ENCODE measurements at places on chromosomes 16 and 17.

- no peak for DNase-seq
Measured at GRCh38 chr17:62719586-62719985, 88.5 kb downstream of the MARCHF10 start.

- DNase-seq = peak; percentile 13
Measured at GRCh38 chr16:9706217-9706836, 475.9 kb downstream of the GRIN2A start.

GRCh38 chr17:61002316-61002736 is 324.7 kb downstream of the BCAS3 start:
- DNase-seq = peak; percentile 45

DNA sequence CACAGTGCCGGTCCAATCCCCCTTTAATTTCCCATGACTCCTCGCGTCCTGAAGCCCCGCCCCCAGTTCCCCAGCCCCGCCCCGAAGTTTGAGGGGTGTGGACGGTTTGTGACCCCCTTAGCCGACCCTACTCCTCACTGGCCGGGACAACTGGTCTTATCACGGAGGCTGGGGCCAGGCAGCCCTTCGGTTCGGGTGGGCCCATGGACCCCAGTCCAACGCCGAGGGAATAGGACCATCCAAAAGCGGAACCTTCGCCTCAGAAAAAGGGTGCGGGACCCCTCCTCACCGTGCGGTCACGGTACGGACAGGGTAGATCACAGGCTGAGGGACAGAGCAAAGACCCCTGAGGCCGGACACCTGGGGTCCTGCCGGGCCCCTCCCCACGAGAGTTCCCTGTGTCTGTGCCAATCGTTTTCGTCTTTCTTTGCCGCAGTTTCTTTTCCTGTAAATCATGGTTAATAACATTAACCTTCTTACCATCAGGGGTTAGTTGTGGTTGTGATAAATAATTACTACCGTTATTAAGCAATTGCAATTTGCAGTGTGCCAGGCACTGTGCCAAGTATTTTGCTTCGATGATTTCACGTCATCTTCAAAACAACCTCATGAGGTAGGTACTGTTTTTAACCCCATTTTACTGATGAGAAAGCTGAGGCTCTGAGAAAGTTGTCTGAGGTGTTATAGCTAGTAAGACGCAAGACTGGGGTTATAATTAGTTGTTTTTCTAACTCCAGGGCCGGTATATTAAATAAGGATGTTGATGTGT is 543 bp downstream of the TMUB2 start:
- DNase-seq = no peak

DNA sequence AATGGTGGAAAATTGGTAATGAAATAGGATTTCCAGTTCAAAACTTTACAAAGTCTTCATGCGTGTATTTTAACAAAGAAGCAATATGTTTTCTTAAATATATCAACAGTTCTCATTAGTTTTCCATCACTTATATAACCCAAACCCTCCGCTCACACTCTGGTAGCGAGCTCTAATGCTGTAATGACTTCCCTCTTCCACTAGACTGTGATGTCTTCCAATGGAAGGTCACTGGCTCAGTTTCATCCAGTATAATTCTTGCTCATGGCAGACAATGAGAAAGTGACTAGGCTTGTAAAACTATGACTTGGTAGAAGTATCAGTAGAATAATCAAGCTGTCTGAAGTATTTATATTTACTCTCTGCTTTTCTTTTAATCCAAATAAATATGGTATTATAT is 32.8 kb downstream of the NETO2 start:
- peak; percentile 25 for DNase-seq

- peak; percentile 84 for DNase-seq
Measured at GRCh38 chr16:19330841-19331397, 45.4 kb downstream of the CLEC19A start.

DNA sequence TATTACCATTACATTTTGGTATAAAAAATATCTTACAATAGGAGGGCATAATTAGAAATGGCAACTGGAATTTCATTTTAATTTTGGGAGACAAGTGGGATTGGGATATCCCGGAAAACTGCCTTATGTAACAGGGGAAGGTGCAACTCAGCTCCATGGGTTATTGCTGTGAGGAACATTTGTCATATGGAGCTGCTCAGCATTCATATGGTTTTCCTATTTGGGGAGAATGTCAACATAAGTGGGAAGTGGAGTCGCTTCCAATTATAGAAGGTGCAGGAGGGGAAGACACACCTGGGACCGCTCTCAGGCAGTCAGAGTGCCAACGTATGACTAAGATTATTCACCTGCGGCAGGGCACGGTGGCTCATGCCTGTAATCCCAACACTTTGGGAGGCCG is 10.7 kb downstream of the ODF4 start:
- no peak for DNase-seq

- no peak for DNase-seq
Measured at GRCh38 chr17:5942687-5943086, 127.5 kb upstream of the WSCD1 start.

- DNase-seq = no peak
Measured at GRCh38 chr17:17783825-17784656, 52.7 kb downstream of the SREBF1 start.

DNA sequence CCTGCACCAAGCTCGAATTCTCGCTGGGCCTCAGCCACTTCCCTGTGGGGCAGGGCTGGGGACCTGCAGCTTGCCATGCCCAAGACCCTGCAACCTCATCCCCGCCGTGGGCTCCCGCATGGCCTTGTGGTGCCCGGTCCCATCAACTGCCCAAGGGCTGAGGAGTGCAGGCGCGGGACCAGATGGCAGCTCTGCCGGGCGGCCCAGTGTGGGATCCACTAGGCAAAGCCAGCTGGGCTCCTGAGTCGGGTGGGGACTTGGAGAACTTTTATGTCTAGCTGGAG is 408.6 kb downstream of the UTP18 start:
- no peak for DNase-seq

- DNase-seq = peak; percentile 62
Measured at GRCh38 chr16:71722801-71723536, 1.5 kb downstream of the PHLPP2 start.

DNA sequence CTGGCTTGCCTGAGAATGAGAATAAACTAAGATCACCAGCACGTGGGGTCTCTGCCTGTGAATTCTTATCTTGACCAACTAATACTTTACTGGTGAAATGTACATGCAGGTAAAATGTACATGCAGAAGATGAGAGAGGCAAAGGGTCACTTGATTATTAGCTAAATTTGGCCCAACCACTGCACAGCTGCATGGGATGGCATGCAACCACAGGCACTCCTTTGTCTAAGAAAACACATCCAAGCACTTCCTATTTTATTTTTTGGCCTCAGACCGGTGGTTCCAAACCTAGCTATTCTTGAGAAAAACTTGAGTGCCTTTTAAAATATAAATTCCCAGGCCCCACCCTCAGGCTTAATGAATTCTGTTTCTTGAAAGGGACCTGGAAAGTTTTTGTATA is 77.9 kb downstream of the SYCE1L start:
- no peak for DNase-seq

DNA sequence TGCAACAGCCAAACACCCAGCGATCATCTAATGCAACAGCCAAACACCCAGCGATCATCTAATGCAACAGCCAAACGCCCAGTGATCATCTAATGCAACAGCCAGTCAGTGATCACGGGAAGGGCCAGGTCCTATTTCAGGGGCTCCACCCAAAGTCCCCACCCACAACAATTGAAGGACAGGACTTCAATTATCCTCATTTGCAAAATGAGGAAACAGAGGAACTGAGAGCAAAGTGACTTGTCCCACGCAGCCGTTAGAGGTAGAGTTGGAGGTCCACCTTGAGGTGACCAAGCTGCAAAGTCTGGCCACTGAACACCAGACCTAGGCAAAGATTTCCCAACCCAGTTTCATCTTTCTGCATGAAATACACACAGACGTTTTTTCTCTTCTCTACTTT is 3.7 kb downstream of the ZG16B start:
- DNase-seq = no peak

- peak; percentile 47 for DNase-seq
Measured at GRCh38 chr16:81696961-81697615, 82.0 kb upstream of the PLCG2 start.

DNA sequence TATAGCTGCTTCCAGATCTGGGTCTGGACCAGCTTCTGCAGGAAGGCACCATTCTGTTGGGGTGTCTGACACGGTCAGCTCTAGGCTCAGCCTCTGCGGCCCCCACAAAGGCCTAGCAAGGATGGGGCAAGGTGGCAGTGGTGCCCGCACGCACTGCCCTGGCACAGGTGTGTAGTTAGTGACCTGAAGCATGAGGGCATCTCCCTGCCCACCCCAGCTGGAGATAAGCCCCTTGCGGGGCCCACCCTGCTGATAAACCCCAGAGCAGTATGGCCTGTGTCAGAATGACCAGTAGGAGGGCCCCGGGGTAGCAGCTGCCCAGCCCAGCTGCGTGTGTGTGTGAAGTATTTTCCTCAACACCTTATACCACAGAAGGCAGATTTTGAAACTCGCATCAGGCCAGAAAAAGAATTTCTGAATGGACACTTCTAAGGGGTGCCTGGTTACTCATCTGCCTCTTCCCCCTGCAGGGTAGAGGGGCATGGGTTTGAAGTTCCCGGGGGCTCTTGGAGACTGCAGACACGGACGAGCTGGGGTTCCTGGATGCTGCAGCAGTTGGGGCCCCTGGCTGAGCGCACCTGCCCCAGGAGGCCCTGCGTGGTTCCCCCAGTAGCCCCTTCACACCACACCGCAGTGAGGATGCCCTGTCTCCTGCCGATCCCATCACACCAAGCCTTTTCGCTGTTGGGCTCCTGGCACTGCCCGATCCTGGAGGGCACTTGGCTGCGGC is 4.5 kb downstream of the ARHGDIA start:
- DNase-seq = no peak

DNA sequence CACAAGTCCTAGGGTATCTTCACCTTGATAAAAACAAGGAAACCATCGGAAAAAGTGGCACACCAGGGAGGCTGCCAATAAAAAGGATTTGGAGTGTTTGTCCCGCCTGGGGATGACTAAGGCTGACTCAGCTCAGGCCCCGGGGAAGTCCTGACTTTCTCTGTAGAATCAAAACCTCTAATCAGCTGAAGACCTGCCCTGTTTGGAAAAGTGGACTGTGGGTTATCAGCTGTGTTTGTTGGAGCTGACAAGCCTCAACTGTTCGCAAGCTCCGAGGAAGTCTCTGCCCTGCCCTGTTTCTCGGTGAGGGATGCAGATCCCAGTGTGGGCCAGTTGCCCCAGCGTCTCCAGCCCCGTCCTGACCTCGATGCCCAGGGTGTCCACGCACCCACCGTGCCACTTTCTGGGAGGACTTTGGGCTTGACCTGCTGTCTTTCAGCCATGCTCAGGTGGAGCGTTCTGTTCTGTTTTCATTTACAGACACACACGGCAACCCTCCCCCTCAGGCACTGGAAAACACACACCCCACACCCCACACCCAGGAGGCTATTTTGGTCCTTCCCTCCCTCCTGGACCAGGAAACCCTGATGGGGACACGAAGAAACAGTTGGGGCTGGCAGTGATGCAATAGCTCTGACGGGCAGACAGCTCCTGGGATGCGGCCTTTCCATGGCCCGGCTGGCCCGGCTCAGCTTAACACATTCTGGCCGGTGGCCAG is 27.6 kb upstream of the PITPNA start:
- peak; percentile 98 for DNase-seq

- no peak for DNase-seq
Measured at GRCh38 chr17:19579867-19580565, 46.4 kb downstream of the SLC47A1 start.

DNA sequence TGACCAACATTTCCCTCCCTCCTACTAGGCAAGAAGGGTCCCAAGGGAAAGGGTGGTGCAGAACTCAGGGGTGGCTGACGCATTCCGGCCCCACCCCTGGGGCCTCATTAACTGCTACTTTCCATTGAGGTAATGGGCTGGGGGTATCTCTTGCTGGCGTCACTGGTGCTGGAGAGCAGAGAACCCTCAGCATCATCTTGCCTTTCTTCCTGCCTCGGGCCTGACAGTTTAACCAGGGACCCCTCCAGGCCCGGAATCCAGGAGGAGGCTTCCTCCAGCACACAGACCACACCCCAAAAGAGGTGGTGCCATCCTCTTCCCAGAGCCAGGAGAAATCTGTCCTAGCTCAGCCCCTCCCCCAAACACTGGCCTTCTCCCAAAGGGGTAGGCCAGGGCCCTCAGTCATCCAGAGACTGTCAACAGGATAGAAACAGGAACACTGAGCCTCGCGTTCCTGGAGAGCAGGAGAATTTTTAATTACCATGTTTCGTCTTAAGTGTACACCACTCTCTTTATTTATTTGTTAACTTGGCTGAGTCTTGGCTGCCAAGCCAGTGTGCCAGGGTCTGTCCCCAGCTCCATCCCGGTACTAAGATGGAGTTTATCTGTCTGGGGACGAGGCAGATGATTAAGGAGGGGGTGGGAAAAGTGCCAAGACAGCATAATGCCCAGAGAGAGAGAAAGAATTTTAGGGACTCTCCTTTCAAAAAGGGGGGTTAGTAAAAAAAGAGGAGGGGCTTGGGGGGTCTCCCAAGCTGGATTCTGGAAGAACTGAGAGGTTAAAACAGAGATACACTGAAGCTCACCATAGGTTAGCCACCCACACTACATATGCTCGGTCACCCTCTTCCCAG is 5.1 kb downstream of the ETV4 start:
- peak; percentile 39 for DNase-seq

DNA sequence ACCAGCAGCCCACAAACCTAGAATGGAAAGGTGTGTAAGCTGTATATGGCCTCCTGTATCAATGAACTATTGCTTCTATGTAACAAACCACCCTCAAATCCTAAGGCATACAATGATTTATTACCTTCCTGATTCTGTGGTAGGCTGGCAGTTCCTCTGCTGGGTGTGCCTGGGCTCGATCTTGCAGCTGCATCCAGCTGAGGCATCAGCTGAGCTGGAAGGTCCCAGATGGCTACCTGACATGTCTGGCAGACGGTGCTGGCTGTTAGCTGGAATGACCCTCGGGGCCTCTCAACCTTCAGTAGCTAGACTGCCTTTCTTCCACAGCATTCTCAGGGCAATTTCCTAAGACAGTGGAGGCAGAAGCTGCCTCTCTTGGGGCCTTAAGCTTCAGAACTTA is 152.7 kb downstream of the RAB11FIP4 start:
- DNase-seq = no peak

- no peak for DNase-seq
Measured at GRCh38 chr17:63086483-63087185, 120.6 kb downstream of the TANC2 start.

DNA sequence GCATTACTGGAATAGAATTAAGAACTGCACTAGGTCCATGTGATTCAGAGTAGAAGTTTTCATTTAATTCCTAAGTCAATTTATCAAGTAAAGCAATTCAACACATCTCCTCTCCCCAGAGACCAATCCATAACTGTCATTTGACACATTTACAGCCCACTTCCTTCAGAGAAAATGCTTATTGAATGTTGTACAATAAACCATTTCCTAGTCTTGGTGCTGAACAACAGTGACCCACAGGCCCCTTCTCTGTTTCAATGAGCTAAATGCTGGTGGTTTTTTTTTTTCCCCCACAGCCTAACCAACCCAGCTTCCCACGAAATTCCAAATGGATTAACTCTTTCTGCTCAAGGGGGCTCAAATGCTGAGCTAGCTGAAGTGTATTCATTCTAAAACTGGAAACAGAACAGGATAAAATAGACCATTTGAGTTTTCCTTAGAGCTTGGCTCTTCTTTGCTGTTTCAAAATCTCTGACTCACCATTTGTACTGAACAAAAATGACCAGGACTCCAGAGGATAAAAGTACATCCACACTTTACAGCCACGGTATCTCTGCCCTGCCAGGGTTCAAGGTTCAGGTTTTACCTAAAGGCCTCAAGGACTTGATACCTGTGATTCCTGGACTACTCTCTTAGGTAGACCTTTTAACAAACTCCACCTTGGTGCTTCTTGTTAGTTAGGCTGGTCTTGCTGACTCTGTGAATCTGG is 62.3 kb downstream of the TMEM100 start:
- DNase-seq = no peak
